ENCODE measurements at places on chromosomes 3 and 15.

DNA sequence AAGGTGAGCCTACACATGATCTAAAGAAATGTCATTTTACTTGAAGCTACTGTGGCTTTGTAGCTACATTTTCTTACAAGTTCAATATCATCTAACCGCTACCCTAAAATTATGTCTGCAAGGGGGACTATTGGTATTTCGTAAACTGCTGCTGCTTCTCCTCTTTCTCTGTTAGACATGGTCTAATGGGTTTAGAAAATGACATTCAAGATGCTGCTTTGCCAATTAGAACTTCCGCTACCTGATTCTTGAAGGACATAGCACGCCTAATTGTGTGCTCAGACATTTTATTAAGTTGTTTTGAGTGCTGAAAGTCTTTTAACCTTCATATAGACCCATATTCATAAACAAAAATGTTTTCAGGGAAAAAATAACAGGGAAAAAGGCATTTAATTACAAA lies 283.7 kb upstream of the ICE2 start:
- no peak for DNase-seq

DNA sequence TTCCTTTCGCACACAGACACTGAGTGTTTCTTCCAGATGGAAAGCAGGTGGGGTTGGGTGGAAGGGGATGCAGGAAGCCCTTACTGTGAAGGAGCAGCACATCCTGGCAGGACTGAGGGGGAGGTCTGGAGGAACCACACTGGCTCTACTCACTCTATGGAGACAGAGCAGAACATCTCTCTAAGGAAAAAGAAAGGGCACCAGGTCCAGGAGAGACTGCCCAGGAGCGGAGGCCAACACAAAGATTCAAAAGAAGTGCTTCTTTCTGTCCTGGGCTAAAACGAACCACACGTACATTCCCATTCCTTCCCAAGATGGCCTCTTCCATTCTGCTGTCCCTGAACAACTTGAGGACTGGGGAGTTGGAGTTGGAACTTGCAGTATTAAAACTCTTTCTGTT lies 13.8 kb upstream of the VIPR1 start:
- DNase-seq: no peak

GRCh38 chr3:182729903-182730674 lies 63.2 kb upstream of the ATP11B start:
- no peak for DNase-seq

- DNase-seq: no peak
Measured at GRCh38 chr3:65438612-65439011, 600.1 kb downstream of the MAGI1 start.

- no peak for DNase-seq
Measured at GRCh38 chr15:43932907-43933306, 106.1 kb downstream of the WDR76 start.

DNA sequence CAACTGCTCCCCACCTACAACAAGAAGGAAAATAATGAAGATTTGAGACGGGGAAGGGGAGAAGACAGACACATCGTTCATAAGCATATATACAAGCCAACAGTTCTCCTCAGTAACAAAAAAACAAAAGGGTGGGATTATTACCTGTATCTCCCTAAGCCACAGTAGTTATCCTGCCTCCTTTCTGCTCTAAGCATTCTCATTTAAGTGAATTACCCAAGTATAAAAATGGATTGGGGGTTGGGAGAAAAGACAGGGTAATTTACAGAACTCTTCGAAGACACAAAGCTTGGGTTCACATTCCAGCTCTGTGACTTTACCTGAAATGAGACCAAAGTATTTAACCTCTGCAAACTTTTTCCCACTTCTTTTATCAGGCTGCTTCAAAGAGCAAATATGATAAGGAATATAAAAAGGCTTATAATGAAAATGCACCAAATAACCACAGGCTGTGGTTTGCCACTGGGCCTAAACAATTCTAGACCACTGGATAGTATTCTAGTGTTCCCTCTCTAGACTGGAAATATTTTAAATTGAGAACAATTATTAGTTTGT lies 64.4 kb downstream of the UACA start:
- no peak for DNase-seq

GRCh38 chr3:56747150-56747549 lies 54.6 kb downstream of the ARHGEF3 start:
- DNase-seq: no peak

DNA sequence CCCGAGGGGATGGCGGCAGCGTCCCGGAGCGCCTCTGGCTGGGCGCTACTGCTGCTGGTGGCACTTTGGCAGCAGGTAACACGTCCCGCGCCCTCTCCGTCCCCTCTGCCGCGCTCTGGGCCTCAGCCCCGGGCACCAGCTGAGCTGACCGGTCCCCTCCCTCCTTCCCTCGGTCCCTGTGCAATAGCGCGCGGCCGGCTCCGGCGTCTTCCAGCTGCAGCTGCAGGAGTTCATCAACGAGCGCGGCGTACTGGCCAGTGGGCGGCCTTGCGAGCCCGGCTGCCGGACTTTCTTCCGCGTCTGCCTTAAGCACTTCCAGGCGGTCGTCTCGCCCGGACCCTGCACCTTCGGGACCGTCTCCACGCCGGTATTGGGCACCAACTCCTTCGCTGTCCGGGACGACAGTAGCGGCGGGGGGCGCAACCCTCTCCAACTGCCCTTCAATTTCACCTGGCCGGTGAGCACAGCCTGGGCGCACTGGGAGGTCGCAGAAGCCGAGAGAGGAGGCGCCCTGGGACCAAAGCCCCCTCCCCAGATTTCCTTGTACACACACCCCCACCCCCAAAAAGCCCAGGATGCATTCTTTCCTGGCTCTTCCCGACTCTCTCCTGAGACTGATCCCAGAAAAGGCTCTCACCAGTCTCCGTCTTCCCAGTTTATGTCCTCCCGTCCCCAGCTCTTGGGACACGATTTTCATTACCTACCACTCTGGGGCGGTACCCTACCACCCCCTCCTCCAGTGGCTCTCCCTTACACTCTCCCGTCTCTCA lies 705 bp downstream of the DLL4 start:
- DNase-seq: no peak

- no peak for DNase-seq
Measured at GRCh38 chr3:18526667-18527066, 101.5 kb upstream of the SATB1 start.

- DNase-seq: no peak
Measured at GRCh38 chr3:48634661-48635221, 520 bp downstream of the SLC26A6 start.

GRCh38 chr15:63198371-63199250 lies 9.2 kb downstream of the RAB8B start:
- peak; percentile 63 for DNase-seq

DNA sequence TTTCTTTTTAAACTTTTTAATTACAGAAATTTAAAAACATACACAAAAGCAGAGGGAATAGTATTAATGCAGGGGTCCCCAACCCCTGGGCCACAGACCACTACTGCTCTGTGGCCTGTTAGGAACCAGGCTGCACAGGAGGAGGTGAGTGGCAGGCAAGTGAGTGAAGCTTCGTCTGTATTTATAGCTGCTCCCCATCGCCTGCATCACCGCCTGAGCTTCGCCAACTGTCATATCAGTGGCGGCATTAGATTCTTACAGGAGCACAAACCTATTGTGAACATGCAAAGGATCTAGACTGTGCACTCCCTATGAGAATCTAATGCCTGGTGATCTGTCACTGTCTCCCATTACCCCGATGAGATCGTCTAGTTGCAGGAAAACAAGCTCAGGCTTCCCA lies 22.4 kb downstream of the CCR9 start:
- no peak for DNase-seq

GRCh38 chr15:66133247-66133885 lies 120.2 kb downstream of the MEGF11 start:
- DNase-seq: no peak

- DNase-seq: no peak
Measured at GRCh38 chr3:179702271-179702947, 49.6 kb downstream of the USP13 start.

GRCh38 chr3:138210528-138210927 lies 23.4 kb downstream of the ARMC8 start:
- no peak for DNase-seq

- DNase-seq: no peak
Measured at GRCh38 chr3:46921041-46921440, 43.5 kb downstream of the PTH1R start.

DNA sequence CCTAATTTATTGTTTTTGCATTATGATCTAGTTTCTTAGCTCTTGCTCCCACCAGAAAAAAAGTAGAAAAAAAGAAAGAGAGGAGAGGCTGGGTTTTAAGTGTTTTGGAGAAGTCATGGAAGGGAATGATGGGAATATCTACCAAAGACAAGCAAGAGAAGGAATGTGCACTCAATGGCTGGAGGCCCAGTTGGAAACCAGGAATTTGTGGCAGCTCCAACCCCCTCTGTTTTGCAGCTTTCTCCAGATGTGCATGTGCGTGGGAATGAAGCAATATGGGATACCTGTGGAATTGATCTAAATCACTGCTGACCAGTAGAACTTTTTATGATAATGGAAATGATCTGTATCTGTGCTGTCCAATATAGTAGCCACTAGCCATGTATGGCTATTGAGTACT lies 27.1 kb downstream of the EIF2AK4 start:
- DNase-seq: peak; percentile 40

DNA sequence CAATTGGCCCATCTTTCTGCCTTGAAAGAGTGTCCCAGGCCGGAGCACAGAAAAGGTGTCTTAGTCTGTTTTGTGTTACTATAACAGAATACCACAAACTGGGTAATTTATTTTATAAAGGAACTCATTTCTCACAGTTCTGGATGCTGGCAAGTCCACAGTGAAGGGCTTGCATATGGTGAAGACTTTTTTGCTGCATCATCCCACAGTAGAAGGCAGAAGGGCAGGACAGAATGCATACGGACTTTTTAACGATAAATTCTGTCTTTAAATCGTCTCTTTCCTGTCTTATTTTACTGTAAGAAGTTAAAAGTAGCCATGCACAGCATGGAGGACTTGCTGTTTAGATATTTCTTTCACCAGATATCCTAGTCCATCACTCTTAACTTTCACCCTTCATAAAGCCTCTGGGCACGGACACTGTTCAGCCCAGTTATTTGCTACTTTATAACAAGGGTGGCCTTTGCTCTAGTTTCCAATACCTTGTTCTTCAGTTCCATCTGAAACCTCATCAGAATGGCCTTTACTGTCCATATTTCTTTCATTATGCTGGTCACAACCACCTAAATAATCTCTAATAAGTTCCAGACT lies 10.3 kb upstream of the EIF1B start:
- DNase-seq: no peak

DNA sequence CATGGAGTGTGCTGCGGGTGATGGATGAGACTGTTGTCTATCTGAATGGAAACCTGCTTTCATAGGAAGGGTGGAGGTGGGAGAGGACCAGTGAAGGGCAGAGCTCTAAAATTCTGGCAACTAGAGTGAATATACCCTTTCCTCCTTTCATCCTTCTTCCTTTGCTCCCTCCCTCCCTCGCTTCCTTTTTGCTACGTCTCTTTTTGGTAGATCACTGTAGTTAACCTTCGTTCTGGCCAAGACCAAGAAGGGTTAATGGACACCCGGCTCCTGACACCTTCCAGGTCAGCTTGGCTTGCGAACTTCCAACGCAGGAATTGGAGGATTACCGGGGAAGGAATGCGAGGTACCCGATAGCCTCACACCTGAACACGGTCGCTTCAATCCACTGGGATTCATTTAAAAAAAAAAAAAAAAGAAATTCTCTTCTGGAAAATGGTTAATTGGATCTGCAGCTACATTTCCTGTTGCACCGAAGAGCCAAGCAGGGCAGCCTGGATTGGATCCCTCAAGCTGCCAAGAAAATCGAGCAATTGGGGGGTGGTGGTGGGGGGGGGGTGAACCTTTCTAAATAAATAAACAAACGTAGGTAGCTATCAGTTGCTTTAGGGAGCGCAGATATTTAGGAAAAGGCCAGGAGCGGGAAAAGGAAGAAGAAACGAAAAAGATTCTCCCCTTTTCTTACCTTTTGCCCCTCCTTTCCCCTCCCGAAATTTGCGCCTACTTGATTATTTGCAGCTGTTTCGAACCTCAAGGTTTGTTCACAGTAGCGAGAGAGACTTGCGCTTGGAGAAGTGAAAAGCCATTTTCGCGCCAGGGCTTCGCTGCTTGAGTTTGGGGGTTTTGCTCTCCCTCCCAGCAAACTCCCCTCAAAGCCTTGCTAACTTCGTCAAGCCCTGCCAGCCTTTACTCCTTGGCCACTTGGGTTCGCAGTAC lies 9.5 kb upstream of the NR2F2 start:
- no peak for DNase-seq

DNA sequence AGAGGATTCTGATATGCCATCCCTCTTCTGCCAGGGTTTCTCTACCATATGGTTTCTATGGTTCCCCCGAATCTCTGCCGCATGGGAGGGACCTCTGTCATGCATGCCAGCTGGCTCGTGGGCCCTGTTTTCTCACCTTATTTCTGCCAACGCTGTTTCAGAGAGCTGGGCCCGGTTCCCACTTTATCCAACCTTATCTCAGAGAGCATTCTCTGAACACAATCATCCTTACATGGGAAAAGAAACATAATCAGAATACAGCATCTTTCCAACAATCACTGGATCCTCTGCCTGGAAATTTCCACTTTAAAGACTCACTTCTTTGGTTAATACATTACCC lies 234.5 kb upstream of the ZBTB20 start:
- no peak for DNase-seq
